ENCODE measurements at places on chromosomes 2 and 18.

DNA sequence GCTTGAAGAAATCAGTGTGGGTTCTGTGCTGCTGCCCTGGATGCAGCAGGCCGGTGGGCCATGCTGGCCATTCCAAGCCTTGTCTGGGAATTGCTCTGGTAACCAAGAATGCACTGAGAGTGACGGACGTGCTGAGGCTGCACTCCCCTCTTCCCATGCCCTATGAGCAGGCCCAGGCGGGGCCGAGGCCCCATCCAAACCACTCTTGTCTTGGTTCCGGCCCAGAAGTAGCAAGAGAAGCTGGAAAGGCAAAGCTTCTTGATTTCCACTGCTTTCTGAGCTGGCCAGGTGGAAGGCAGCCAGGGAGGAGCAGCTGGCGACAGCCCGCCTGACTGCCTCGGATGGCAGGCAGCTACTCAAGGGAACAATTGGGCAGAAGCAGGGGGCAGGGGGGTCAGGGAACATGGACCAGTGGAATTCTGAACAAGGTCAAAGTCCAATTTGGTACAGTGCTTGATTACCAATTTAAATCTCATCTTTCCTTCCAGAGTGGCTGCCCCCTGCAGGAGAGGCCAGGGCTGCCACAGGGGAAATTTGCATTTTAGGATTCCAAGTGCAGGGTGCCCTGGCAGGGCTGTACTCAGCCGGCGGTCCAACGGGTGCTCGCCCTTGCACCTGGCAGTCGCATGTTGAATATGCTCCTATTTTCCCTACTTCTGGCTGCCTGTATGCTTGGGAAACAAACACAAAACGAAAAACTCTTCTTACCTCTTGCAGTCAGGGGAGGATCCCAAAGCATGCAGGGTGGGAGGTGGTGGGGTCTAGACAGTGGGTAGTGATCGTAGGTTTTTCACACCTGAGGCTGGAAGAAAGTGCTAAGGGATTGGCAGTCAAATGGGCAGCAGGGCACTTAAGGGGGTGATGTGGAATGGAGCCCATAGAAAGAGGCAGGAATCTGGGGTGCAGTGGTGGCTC, 67.3 kb downstream of the LIPG start:
- no peak for DNase-seq

- no peak for DNase-seq
These were observed 132.0 kb upstream of the HDAC4 start for GRCh38 chr2:239532859-239533258.

DNA sequence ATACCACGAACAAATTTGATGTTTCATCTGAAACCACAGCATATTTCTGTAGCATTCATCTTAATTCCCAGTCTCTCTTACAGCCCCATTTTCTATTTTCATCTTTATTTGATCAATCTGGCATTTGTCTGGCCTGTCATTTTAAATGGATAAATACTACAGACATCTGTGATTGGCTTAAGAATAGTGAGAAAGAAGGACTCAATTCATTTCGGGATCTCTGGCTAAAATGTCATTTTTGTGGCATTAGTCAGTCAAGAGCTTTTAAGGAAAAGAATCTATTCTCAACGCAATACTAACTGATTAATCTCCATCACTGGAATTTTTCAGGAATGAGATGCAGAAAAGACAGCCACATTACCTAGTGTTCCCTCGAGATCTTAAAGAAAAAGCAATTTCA, 585.9 kb downstream of the IRS1 start:
- no peak for DNase-seq

DNA sequence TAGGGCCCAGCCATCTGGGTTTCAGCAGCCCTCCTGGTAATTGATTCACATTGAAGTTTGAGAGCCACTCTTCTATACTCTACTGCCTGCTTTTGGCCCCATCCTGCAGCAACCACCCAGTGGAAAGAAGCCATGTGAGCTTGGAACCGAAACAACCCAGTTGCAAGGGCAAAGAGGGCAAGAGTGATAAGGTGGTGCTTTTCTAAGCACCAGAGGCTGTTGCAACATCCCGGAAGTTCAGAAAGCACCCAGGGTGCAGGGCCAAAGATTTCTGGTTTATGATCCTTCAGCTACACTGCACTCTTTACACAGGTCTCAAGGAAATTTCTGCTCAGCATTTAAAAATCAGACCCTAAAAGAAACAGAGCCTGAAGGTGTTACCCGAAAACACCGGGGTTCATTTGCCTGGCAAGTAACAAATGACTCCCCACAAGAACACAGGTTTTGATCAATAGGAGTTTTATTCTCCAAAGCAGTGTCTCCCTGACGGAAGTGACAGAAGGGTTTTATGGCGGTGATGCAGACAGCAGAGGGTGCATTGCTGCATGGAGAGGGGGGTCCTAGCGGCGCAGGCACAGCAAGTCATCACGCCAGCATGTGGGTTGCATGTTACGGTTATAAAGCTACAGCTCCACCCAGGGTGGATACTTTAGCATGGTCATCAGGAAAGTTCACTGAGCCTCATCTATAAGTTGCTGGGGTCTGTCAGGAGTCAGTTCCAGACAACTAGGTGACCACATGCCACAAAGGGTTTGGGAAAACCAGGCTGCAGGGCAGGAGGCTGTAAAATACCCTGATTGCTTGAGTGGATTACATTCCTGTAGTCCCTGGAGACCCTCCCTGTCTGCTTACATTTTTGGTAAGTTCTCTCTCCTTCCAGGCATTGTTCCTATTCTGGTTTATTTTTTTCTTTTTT, 28.8 kb upstream of the TMEM37 start:
- DNase-seq, result no peak

DNA sequence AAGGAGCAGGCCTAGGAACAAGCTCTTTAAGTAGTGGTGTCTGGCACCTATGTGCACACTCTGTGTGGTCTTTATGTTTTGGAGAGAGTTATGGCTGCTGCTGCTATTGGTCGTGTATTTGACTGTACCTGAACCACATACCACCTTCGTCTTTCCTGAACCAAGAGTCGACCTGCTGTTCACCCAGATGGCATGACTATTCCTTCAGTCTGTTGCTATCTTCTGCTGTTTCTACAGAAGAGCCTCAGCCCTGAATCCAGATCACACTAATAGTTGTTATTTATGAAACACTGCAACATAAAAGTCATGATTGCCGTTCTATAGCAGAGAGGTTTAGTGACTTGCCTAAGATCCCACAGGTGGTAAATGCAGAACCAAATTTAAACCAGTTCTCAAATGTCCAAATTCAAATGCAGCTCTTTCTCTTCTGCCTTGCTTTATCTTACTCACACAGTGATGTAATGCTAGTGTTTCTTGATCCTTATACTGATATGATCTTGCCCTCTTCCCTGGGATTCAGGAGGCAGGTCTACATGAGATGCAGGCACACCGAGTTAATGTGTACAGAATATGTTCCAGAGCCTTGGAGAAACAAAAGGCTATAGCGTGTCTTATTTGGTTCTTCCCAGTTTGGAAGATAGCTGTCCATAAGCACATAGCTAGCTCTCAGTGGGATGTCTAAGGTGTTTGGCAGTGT, 122.1 kb upstream of the FOSL2 start:
- DNase-seq, result no peak

GRCh38 chr2:208369091-208369490, 37.5 kb upstream of the PTH2R start:
- no peak for DNase-seq

- DNase-seq, result no peak
These were observed 137.8 kb downstream of the BCL2 start for GRCh38 chr18:63181706-63182309.

GRCh38 chr18:48104705-48105104, 174.2 kb upstream of the SMAD2 start:
- no peak for DNase-seq

DNA sequence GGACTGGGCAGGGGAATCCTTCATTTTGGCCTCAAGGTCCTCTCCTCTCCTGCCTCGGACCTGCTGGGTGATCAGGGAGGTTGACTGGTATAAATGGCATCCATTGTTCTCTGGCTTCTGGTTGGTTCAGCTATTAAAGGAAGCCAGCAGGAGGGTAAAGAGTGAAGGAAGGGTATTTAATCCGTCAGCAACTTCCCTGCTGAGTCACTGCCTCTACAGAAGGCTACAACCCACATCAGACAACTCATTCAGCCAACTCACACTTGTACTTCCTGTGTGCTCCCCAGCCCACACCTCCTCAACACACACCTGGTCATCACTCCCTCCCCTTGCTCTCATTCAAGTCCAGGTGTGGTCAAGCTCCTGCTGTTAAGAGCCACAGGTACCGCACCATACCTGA, 68.3 kb upstream of the MRPS9 start:
- no peak for DNase-seq

GRCh38 chr18:47781561-47781960, 148.9 kb downstream of the SMAD2 start:
- DNase-seq, result no peak

- DNase-seq, result no peak
These were observed 24.2 kb upstream of the SCYGR1 start for GRCh38 chr2:227411990-227412350.

DNA sequence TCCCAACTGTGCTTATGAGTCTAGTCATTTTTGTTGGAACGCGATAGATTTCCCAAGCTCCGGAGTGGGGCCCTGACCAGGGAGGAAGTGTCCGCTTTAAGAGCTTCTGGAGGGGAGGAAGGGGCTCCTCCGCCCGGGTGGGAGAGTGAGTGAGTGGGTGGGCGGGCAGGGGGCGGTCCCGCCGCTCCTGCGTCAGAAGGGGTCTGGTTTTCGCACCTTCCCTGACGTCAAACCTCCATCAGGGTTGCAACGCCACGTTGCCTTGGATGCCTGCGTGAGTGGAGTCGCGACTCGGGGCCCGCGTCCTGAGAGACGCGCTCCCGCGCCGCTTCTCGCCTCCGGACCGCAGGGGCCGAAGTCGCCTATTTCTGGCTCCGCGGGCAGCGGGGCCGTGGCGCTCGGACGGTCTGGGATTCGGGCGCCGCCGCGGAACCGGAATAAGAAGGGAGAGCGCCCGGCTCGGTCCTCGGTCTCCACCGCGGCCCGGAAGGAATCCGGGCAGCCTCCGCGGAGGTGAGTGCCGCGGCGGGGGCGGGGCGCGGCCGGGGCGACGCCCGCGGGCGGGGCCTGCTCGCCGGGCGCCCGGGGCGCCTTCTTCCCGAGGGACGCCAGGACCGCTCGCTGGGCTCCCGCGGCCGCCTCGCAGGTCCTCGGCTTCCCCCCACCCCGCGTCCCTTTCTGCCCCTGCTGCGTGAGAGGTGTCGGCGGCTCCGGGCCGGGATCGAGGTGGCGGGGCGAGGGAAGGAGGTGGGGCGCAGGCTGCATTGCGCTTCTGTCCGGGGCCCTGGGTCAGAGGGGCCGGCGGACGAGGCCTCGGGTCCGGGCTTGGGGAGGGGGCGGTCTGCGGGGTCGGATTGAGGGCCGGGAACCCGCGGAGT, at the start of gene ZDBF2:
Gene ZDBF2 (plus strand): TSS at position 230 of the 878 bp plus-strand sequence. CDS start 7,187 bp downstream, outside the sequence.
- DNase-seq, result peak; percentile 82

- no peak for DNase-seq
These were observed 78.9 kb downstream of the CD8B2 start for GRCh38 chr2:106566050-106566449.

- DNase-seq, result no peak
These were observed 599.3 kb downstream of the ARHGAP15 start for GRCh38 chr2:143728498-143728897.

GRCh38 chr2:170530284-170530745, 184.8 kb upstream of the SP5 start:
- no peak for DNase-seq

DNA sequence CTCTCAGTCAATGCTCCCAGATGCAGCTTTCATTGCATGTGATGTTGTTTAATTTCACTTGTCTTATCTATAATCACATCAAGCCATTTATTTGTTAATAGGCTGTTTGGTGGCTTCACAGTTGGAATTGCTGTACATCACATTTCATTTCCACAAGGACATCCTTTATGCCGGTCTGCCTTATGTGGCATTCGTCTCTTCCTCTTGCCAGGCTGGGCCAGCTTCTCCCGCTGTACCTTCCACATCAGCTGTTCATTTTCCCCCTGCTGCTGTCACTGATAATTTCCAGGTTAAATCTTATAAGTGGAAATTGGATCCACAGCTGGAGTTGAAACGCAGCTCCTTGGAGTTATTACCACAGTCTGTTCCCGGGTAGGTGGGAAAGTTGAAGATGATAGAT, 110.6 kb downstream of the DPP10 start:
- no peak for DNase-seq

- DNase-seq, result no peak
These were observed 51.5 kb upstream of the FRZB start for GRCh38 chr2:182917924-182918323.

All from GM10248 (cell line).